ENCODE measurements at places on chromosomes 5 and 9.

DNA sequence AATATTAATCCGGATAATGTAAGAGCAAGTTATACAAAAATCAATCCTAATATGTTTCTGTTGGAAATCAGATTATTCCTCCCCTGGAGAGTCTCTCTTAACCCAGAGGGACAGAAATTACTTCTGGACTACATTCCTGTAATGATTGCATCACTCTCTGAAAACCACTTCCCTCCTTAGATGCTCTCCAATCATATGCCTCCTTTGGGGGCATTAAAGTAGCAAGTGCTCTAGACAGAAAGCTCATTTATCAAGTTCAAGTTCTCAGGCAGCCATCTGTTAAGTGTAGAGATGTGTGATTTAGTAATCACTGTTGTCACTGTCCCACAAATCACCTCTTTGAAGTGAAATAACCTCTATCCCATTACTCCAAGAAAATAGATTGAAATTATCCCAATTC, 247.1 kb downstream of the SLCO4C1 start:
- DNase-seq = no peak

DNA sequence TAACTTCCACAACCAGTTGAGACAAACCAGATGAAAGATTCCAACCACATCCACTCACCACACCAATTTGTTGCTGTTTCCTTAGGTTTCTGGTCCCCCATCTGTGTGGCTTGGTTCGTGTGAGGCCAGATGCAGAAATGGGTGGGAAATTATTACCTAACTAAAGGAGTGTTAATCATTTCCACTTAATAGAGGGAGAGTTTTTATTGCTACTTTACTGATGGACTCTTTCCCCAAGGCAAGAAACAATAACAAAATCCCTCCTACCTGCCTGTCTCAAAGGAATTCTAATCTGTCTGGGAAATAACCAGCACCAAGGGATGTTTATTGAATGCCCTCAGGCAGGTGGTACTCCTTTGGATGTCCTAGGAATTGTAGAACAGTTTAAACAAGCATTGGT, 76.3 kb downstream of the TMEM167A start:
- no peak for DNase-seq

DNA sequence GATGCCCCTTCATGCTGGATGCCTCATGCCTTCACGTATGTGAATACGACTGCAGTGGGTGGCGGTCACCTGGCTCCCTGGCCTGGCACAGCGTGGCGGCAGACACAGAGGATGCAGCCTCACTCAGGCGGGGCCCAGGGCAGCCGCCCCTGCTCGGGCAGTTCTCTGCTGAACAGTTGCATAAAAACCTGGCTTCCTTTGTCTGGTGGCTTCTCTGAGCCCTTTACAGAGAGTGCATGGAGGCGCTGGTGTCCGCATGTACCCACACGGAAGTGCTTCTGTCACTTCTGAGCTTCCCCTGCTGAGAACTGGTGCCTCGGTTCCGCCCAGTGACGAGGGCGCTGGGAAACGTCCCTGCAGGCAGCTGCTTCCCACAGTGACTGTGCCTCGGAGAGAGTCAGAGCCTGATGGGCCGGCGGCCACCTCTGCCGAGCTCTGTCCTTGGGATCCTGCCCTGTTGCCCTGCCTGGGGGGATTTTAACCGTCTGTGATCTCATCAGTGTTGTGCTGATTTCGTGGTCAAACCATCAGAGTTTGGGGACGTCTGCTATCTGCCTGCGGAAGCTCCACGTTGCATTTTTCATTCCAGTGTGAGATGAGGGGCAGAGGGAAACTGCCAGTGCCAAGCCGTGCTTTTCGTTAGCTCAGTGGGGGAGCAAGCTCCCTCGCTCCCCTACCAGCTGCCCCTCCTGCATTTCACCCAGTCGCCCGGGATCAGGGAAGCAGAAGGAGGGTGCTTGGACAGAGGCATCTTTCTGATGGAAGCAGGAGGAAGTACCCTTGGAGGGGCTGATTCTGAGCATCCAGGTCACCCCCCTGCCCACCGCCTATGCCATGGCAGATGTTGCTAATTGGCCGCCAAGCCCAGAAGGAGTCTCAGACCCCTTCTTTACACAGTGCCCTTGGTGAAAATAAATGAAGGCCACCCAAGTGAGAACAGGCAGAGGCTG, 153.0 kb upstream of the COL5A1 start:
- DNase-seq = no peak

DNA sequence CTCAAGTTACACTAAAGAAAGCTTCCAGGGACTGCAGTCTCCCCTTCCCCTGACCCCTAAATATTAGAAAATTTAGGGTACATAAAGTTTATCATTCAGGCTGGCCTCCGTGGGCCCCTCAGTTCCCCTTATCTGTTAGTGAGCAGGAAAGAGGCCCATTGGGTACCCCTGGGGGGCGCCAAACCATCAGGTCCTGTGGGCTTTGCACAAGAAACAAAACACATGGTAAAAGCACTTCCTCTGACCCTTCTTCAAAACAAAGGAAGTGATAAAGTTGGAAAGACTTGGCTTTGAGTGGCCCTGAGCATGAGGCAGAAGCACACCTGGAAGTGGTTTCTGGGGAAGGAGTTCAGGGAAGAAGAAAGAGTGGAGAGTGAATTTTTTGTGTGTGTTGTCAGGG, 213.0 kb downstream of the SMARCA2 start:
- no peak for DNase-seq

- no peak for DNase-seq
These were observed 6.5 kb downstream of the EGFL7 start for GRCh38 chr9:136668983-136669790.

DNA sequence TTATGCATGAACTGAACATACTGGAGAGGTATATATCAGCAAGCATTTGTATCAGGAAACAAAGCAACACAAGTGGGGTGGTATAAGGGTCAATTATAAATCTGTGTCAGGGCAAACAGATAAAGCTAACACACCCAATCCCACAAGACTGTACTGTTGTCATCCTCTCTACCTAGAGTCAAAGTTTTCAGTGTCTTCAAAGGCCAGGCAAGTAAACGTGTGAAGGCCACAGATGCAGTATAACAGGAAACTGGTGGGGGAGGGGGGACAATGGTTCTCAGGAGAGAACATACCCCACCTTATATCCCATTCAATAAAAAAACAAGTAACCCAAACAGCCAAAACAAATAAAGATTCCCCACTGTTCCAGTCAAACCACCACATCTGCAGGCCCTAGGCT, 22.1 kb downstream of the ELP1 start:
- no peak for DNase-seq

GRCh38 chr5:152505442-152506042, 100.5 kb upstream of the NMUR2 start:
- DNase-seq = peak; percentile 6

- no peak for DNase-seq
These were observed 44.8 kb upstream of the SLC1A3 start for GRCh38 chr5:36561601-36562000.

Measured in stimulated activated CD4-positive, alpha-beta T cell treated with anti-CD3 and anti-CD28 coated beads, Interleukin-1b, Interleukin-23, amount 100 ng/mL, for 24 hours (primary cell).